Keratinocyte (primary cell): ENCODE measurements at places on chromosomes 13 and 19.

DNA sequence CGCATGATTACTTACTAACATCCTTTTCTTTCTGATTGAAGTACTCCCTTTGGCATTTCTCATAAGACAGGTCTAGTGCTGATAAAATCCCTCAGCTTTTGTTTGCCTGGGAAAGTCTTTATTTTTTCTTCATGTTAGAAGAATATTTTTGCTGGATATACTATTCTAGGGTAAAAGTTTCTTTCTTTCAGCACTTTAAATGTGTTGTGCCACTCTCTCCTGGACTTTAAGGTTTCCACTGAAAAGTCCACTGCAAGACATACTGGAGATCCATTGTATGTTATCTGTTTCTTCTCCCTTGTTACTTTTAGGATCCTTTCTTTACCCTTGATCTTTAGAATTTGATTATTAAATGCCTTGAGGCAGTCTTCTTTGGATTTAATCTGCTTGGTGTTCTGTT, 796.7 kb downstream of the UQCRFS1 start:
- DNase-seq = no peak

DNA sequence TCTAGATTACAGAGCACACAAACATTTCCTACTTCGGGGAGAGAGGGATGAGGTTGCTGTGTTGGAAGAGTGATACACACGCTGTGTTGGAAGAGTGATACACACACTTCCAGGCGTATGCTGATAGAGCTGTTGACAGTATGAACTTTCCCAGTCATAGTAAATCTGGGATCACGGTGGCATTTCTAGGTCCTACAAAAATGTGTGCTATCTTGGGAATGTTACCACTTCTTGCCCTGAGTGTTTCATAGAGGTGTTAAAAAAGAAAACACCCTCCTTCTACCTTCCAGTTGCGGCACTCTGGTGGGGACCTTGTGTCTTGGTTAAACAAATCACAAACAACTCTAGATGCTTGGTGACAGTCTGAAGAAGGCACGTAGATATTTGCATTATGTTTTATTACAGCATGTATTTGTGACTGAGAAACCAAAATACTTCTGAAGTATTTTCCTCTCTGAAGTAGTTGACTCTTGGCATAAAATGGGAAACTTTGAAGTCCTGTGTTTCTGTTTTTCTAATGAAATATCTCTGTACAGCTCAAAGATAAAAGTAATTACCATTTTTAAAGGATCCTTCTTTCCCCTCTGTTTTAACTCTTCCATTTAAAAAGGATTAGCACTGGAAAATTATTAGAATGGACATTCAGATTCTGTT, 52.5 kb downstream of the ARHGAP35 start:
- DNase-seq = no peak

GRCh38 chr19:47582320-47582909, 9.5 kb upstream of the ZNF541 start:
- DNase-seq = no peak

- DNase-seq = no peak
These were observed at the start of gene ATP7B for GRCh38 chr13:52010890-52011631. Gene ATP7B (minus strand): TSS chr13:52011450. CDS start chr13:52011337, 113 bp downstream.

- no peak for DNase-seq
These were observed 418.9 kb downstream of the FGF14 start for GRCh38 chr13:101982903-101983302.

DNA sequence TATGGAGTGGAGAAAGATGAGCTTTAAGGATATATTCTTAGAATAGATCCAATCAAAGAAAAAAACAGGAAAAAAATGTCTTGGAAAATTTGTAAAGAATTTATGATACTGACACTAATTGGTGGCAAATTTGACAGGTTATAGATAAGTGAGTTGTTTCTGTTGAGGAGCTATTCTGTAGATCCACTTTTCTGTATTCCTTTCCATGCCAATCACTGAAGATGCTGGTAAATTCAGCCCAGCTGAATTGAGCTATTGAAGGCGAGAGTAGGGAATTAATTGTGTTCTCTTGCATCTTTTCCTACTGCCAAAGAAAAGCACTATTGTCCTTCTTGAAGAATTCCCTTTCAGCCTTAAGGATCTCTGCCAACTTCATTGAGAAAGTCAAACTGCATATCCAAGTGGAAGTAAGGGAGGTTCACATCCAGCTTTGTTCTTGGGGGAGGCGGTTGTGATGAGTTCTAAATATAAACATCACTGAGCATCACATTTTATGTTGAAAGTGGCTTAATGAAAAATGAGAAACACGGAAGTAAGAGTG, 113.1 kb downstream of the PCDH9 start:
- no peak for DNase-seq

DNA sequence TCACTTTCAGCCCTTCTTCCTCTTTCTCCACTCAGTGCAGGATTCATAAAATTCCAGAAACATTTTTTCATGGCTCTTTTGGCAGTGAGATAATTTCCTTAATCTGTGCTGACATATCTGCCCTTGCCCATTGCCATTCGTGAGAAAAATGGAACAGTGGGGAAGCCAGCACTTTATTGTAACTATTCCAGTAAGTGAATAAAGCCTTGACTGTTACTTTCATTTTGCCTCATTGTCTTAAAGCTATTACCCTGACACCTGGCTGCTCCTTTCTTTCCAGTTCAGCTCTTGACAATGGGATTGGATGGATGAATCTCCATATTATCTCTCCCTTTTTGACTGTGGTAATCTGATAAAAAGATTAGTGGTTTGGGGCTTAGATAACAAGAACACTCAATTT, 1068.1 kb upstream of the PCDH20 start:
- DNase-seq = no peak

GRCh38 chr19:38015761-38016160, 108.8 kb downstream of the SIPA1L3 start:
- DNase-seq = no peak

- DNase-seq = no peak
These were observed 63.9 kb downstream of the LHFPL6 start for GRCh38 chr13:39538816-39539790.

DNA sequence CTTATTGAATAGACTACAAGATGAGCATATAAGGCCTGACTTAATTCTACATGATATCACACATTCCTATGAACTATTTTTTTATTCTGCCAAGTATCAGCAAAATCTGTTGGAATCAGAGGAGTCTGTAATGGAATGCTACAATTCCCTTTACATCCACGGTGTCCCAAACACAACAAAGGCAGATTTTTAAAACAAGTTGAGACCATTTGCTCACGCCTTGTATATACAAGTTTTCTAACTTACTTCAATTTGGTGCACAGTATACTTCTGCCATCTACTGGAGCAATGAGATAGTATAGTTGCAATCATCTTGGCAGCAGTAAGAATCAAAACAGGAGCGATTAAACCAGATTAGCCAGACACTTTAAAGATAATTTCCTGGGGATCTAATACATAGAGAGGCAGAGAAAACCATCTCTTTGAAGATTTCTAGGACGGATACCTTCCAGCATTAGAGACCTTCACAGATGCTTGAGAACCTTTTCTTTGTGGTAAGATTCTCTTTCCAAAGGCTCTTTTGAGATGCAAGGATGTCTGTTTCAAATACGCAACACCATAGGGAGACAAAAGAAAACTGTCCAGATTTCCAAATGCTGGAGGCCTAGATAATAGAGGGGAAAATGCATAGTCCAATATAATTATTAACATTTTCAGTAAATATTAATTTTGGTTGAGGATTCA, 302.0 kb upstream of the MIR17HG start:
- DNase-seq = no peak

GRCh38 chr19:49589502-49589905, 1.5 kb upstream of the PRR12 start:
- no peak for DNase-seq

DNA sequence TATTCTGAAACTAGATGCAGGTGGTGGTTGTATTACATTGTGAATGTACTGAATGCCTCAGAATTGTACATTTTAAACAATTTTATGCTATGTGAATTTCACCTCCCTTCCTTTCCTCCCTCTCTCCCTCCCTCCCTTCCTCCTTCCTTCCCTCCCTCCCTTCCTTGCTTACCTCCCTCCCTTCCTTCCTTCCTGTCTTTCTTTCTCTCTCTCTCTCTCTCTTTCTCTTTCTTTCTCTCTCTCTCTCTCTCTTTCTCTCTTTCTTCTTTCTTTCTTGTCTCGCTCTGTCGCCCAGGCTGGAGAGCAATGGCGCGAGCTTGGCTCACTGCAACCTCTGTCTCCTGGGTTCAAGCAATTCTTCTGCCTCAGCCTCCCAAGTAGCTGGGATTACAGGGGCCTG, 37.2 kb downstream of the IER2 start:
- no peak for DNase-seq

DNA sequence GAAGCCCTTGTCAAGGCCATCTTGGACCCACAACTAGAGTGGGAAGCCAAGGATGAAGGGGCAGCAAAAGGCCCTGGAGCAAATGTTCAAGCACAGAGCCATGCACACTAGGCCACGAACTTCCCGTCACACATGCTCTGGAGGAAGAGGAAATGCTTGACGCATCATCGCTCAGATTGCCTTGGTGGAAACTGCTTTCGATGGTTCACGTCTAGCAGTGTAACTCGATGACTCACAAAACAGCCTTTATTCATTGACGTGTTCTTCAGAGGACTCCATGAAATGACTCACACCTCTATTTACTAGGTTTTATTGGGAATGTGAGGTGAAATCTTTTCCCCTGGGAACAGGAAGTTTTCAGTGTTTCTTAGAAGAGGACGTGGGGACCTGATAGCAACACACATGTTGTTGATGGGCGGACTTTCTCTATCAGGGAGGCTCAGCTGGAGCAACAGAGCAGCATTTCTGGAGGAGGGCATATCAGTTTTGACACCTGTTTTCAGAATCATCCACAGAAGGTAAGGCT, 79.8 kb upstream of the FLT1 start:
- DNase-seq = peak; percentile 68

GRCh38 chr19:39941615-39942365, 7.4 kb upstream of the FCGBP start:
- no peak for DNase-seq

DNA sequence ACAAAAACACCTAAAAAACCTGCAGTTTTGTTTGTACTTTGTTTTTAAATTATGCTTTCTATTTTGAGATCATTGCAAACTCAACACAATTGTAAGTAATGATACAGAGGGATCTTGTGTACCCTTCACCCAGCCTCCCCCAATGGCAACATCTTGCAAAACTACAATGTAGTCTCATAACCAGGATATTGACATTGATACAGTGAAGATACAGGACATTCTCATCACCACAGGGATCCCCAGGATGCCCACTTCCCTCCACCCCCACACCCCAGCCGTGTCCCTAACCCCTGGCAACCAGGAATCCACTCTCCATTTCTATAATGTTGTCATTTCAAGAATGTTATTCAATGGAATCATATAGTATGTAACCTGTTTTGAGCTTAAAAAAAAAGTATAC, 10.3 kb upstream of the C5AR2 start:
- no peak for DNase-seq

DNA sequence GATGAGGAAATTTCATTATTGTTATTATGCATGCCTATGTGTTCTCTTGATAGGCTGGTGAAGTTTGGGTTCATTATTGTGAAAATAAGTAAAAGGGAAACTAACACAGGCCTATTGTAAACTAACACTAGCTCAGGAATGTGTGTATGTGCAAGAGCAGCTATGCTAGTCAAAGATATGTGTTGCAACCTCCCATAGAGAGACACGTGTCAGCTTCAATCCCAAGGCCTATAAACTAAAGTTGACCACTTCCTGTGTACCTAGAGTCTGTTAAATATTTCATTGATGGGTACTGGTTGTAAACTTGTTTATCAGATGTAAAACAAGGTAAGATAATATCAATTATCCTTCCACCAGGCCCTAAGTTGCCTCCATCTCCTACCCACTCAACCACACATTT, 44.7 kb upstream of the ZNF30 start:
- no peak for DNase-seq

DNA sequence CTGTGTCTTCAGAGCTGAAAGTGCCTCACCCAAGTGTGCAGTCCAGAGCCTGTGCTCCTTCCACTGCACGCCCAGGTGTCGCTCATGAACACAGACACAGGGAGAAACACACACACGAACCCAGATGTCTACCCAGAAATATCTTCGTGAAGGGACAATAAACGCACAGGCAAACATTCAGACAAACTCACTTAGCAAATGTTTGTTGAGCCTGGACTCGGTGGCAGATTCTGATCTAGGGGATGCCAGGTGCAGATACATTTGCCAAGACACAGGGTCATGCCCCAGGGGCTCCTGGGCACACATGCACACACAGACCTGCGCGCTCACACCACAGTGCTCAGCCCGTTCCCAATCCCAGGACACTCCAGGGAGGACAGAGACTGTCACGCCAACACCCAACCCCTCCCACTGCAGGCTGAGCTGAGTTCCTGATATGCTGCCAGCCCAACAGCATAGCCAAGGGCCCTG, 31.9 kb downstream of the SCGB2B2 start:
- no peak for DNase-seq

DNA sequence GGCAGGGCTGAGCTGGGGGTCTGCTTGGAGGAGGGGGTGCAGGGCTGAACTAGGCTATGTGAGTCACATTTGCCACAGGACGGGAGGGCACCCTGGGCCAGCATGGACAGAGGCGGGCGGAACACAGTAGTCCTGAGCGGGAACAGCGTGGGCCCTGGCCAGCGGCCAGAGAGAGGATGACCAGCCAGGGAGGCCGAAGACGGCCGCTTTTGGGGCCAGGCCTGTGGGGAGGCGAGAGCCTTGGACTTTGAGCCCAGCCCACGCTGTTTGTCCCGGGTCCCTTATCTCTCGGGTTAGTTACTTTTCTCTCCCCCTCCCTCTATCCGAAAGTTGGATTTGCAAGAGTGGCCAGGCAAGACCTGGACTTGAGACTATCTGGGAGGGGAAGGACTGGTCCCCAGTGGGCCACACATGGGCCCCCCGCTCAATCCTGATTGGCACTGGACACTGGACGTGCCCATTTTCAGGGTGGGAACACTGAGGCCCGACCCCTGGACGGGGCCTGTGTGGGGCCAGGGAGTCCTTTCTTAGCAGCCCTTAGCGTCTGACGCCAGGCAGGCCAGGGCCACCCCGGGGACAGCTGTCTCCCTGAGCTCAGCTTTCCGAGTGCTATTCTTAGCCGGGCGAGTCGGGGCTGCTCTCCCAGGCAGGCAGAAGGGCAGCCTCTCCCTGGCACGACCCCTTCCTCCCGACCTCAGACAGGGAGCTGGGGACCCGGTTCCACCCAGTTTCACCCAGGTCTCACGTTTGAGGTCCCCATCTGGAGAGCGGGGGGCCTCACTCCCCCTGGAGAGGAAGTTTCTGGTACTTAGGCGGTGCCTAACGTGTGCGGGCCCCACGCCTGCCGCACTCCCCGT, 833 bp downstream of the GAMT start:
- no peak for DNase-seq

GRCh38 chr19:33561261-33561660, 39.7 kb upstream of the PEPD start:
- no peak for DNase-seq

DNA sequence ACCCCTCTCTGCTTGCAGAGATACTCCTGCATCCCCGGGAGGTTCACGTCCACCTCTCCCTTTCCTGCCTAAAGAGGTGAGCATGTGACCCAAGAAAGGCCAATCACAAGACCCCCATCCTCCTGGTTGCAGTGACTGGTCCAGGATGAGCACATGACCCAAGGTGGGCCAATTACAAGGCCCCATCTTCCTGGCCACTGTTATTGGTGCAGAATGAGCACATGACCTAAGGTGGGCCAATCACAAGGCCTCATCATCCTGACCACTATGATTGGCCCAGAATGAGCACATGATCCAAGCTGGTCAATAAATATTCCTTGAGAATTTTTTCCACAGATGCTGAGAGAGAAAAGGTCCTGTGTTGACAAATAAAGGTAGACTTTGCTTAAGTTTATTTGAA, 350.7 kb downstream of the EFNB2 start:
- no peak for DNase-seq
